ENCODE measurements at places on chromosomes 11 and 22. TPM values are rescaled to one million over a fixed set of nuclear protein-coding genes. Genes with fewer than 3 reads are reported as not detected.
A peak's percentile ranks its signal among the peaks of the same experiment; 100 is the strongest.

DNA sequence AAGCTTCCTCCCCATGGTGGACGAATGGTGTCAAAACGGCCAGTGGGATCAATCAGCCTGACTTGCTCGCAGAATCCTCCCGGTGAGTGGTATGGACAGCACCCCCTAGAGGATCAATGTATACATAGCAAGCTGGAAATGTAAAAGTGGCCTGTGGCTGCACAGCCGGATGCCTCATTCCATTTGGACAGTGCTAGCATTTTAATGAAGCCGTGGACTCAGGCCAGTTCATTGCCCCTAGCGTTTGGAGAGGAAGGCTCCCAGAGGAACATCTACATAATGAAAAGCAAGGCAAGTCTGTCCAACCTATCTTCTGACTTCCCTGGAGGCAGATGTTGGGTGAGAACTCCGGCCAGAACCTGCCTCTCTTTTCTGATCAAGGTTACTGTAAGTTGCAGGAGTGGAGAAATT lies 942.3 kb downstream of the NTM start:
- no peak overlapping the region for H3K4me3 ChIP-seq
- H3K27me3 ChIP-seq, result no peaks in the 10 kb centered on the region
- DNase-seq, result peak; percentile 7
- no peaks in the 10 kb centered on the region for H3K36me3 ChIP-seq

GRCh38 chr11:128316541-128317227 lies 270.7 kb downstream of the ETS1 start:
- H3K4me3 ChIP-seq, result no peak overlapping the region
- H3K4me1 ChIP-seq, result peaks cover 35% of the 10 kb centered on the region
- DNase-seq, result no peak
- H3K27me3 ChIP-seq, result no peaks in the 10 kb centered on the region

- peaks cover 4% of the 10 kb centered on the region for H3K4me1 ChIP-seq
- H3K27me3 ChIP-seq, result no peaks in the 10 kb centered on the region
- peaks cover 37% of the 10 kb centered on the region for H3K36me3 ChIP-seq
- peak; percentile 61 for DNase-seq
- H3K4me3 ChIP-seq, result peak overlapping the region; percentile 94
- peak overlapping the region; percentile 89 for H3K27ac ChIP-seq
These were observed 442 bp downstream of the COPB1 start for GRCh38 chr11:14499178-14499559.

ARHGEF17 gene
- 0.02 TPM for total RNA-seq

DNA sequence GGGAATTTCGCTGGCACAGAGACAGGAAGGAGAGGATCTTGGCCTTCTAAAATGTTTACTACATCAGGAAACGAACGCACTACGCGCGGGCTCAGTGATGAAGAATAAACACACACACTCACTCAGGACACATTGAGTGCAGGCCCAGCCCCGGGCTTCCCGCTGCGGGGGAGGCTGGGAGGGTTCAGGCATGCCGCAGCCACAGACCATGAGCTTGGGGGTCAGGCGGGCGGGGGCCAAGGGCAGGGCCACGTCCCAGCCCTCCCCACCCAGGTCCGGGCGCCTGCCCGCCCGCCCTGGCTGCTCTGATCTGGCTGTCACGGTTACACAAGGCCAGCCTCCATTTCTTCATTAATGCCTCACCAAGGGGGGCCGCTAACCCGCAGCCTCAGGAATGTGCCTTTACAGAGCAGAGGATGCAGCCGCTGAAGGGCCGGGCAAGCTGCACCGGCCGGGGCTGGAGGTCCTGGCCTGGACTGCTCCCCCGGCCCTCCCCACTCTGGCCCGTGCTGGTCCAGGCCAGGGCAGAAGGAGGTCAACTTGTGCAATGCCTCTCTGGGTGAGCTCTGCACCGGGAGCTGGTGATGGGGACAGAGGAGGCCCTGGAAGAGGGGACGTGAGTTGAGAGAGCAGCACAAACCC lies 41.7 kb downstream of the IGF2 start:
- no peak overlapping the region for H3K27ac ChIP-seq
- H3K4me3 ChIP-seq, result no peak overlapping the region
- peaks cover 3% of the 10 kb centered on the region for H3K27me3 ChIP-seq
- DNase-seq, result no peak
- H3K36me3 ChIP-seq, result no peaks in the 10 kb centered on the region
- H3K4me1 ChIP-seq, result peaks cover 9% of the 10 kb centered on the region

TTLL12 gene
- 13.7 TPM for total RNA-seq

- no peak overlapping the region for H3K4me3 ChIP-seq
- no peaks in the 10 kb centered on the region for H3K27me3 ChIP-seq
- H3K4me1 ChIP-seq, result no peaks in the 10 kb centered on the region
- no peak for DNase-seq
These were observed 57.5 kb upstream of the VSTM5 start for GRCh38 chr11:93907901-93908300.

DNA sequence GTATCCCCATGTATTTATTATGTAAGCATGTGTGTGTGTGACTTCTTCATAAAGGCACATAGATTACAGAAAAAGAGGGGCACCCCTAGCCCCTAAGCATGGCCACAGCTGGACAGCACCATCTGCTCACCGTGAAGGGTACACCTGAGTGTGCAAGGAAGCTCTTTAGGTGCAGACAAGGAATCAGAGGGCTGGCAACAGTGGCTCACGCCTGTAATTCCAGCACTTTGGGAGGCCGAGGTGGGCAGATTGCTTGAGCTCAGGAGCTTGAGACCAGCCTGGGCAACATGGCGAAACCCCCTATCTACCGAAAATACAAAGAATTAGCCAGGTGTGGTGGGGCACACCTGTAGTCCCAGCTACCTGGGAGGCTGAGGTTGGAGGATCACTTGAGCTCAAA lies 56.3 kb downstream of the DGCR2 start:
- H3K4me1 ChIP-seq, result no peaks in the 10 kb centered on the region
- no peak for DNase-seq
- H3K27me3 ChIP-seq, result no peaks in the 10 kb centered on the region
- no peak overlapping the region for H3K4me3 ChIP-seq
